ENCODE measurements at places on chromosomes 1 and 21.

GRCh38 chr1:68808351-68808750 lies 311.5 kb upstream of the DEPDC1 start:
- no peak for DNase-seq

DNA sequence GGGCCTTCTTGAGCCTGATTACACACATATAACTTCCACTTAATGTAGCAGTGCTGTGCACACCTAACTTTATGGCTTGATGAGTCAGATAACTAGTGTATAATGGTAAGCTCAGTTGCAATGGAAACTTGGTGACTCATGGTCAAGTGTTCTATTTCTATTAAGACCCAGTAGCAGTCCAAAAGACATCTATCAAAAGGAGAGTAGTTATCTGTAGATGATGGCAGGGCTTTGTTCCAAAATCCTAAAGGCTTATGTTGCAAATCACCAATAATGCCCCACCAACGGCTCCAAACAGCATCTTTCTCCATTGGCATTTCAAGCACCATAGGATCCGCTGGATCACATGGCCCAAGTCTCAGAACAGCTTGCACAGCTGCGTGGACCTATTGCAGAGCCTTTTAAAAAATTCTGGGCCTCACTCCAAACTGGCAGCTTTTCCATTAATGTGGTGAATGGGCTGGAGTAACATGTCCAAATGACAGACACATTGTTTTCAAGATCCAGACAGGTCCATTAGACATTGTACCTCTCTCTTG lies 566.8 kb upstream of the USP24 start:
- DNase-seq = peak; percentile 94

GRCh38 chr21:41121785-41122415 lies 46.1 kb upstream of the BACE2 start:
- DNase-seq = peak; percentile 63

GRCh38 chr1:160330119-160330518 lies 12.9 kb downstream of the COPA start:
- DNase-seq = no peak

DNA sequence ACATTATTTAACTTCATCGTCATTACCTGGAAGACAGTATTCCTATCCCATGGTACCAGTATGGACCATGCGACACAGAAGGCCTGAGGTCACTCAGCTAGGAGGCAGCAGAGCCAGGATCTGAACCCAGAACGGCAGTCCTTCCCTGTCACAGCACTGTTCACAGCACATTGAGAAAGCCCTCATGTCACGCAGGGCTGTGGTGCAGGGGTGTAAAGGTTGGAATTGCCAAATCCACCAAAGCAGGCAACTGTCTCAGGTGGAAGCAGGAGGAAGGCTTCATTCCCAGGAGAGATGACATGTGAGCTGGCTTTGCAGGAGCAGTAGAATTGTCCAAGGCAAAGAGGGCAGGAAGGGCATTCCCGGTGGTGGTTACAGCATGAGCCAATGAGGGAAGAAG lies 9.9 kb upstream of the TTC22 start:
- DNase-seq = no peak

DNA sequence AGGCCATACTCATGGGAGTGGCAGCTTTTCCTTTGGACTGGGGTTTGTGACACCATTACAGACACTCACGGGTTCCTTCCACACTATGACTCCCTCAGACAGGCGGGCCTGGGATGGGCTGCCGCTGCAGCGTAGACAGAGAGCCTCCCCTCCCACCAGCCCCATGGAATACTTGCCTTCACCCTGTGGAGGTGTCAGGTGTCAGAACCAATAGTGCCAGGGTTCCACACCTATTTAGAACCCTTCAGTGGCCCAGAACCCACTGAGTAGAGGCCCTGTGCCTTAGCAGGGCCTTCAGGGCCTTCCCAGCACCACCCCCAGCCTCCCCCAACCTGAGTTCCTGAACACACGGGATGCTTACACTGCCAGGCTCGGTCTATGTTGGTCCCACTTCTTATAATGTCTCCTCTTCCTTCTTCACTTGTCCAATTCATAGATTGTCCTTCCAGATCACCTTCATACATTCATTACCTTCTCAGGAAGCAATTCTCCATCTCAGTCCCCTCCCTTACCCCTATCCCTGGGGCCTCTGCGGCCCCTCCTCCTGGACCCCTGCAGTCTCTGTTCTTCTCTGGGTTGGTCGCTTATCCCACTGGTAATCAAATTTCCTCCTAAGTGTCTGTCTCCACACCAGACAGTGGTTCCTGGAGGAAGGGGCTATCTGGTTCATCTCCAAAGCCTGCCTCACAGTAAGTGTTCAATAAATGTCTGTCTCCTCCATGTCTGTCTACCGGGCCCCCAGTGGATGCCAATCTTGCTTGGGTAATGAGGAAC lies 1.4 kb upstream of the RHBG start:
- DNase-seq = no peak

DNA sequence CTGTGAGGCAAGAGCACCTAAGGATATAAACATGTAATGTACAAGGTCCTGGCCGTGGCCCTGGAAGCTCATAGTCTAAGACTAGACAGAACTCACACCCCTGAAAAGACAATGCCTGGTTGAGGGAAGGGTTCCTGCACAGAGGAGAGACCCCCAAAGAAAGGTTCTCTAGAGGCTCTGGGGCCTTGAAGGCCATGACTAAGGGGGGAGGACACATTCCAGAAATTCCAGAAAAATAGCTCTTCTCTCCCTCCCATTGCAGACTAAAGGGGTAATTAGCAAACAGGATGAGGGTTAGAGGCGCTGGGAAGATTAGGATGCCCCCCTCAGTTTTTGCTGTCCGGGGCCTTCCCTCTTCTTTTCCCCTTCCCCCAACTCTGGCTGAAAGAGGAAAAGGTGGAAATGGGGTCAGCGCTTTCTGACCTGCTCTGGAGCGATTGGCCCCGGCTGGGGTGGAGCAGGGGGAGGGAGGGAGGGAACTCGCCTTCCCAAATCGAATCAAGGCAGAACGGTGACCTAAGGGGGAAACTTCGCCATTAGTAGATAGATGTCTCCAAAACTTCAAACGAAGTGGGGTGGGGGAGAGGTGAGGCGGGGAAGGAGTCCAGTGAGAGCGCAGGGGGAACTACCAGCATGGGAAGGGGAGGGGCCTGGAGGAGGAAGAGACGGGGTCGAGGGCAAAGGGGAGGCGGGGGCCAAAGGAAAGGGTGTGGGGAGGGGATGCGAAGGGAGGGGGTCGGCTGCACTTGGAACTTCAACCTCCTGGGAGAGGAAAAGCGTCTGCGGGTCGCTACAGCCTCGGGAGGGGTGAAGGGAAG lies 11.8 kb downstream of the PAX7 start:
- DNase-seq = no peak

DNA sequence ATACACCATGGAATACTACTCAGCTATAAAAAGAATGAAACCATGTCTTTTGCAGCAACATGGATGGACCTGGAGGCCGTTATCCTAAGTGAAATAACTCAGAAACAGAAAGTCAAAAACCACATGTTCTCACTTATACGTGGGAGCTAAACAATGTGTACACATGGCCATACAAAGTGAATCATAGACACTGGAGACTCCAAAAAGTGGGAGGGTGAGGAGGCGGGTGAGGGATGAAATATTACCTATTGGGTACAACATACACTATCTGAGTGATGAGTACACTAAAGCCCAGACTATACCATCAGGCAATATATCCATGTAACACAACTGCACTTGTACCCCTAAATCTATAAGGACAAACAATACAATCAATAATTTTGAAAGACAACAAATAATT lies 39.5 kb upstream of the FAM20B start:
- peak; percentile 11 for DNase-seq

GRCh38 chr1:208234721-208235120 lies 9.5 kb downstream of the PLXNA2 start:
- DNase-seq = no peak

GRCh38 chr1:22387919-22388580 lies 63.6 kb upstream of the ZBTB40 start:
- DNase-seq = no peak

- no peak for DNase-seq
Measured at GRCh38 chr1:227937031-227937837, 10.5 kb downstream of the WNT9A start.

GRCh38 chr1:164725401-164725800 lies 166.4 kb downstream of the PBX1 start:
- peak; percentile 56 for DNase-seq

DNA sequence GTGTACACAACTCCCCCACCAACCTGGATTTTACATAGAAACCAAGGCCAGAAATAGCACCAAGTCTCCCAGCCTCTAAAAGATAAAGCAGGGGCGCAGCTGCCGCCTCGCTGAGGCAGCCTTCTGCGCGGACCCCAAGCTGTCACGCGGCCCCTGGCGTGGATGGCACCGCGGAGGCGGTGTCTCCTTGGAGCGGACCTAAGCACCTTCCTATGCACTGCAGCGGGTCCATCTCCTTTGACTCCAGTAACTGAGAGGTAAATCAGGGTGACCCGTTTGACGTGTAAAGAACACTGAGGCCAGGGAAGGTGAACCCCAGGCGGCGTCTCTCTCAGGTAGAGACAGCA lies 17.0 kb downstream of the ZNF697 start:
- no peak for DNase-seq

DNA sequence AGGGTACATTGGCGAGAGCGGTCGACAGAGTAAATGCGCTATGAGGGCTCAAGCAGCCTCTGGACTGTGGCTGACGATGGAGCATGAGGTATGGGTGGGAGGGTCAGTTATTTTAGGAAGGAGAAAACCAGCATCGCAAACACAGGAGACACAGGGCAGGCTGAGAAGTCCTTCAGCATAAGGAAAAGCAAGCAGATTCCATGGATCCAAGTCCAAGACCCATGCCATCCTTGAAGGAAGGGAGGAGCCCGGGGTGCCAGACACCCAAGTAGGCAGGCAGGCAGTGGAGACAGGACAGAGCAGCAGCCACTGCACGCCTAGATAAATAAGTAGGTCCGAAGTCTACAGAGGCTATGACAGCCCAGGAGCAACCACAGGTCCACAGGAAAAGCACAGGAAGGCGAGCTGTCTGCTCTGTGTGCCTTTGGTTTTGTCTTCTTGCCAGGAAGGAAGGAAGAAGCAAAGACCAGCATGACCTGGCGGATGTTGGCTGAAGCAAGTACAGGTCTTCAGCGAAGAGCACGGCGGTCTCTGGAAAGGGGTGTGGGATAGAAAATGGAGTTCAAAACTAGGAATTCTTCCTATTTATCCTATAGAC lies 76.4 kb upstream of the SLC45A1 start:
- no peak for DNase-seq

DNA sequence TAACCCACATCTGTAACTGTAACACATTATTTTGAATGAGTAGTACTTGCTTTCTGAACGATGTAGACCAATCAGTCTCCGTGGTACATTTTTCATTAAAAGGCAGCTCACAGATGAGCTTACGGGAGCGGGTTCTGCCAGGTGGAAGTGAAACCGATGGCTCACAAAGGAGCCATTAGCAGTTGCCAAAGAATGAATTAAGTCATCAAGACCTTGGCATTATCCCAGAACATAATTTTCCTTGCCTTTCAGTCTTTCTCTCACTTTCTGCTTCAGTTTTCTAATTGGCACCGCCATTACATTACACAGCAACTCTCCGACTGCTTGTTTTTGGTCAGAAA lies 33.5 kb upstream of the UTS2 start:
- peak; percentile 14 for DNase-seq

- no peak for DNase-seq
Measured at GRCh38 chr1:2894381-2895041, 93.0 kb upstream of the TTC34 start.

DNA sequence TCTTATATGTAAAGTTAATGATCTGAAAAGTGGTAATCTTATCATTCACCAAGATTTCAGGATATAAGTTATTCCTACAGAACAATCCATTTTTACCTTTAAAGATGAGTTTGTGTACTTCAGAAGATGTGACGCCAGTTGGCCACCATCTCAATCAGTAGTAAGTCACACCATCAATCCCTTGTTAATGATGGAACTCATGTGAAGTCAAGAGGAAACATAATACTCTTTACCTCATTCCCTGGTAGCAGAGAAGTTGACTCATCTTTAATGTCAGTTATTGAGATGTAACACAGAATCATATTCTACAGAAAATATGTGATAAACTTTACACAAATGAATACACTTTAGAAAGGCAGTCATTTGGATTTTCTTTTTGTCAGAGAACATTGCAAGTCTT lies 38.2 kb downstream of the MRPL39 start:
- peak; percentile 56 for DNase-seq

DNA sequence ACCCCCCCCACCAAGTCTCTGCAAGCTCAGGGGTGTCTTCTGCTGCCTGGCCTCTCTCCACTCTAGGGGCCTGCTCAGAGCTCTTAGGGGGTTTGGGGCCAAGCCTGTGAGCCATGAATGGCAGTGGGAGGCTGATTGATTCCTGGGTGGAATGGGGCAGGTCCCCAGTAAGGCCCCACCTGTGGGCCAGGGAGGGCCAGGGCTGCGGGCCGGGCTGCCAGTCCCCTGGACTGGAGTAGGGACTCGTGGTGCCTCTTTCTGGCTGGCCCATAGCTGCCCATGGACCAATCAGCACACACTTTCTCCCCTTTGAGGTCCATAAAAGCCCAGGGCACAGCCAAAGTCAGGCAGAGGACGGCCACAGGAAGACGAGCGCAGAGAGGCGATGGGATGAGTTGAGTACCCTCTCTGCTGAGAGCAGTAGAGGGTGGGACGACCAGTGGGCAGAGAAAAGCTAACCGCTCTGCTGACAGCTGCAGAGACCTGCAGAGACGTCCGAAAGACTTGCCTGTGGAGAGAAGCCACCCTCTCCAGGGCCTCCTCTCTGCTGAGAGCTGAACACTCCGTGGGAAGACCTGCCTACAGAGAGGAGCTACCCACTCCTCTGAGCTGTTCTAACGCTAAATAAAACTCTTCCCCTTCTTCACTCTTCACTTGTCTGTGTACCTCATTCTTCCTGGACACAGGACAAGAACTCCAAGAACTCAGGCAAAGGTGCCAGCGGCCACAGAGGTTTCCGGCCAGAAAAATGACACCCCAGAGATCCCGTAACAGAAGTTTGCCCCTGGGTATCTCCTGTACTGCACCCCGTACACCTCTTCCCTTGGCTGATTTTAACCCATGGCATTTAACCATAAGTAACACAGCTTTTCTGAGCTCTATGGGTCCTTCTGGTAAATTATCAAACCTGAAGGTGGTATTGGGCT lies 38.2 kb upstream of the TARDBP start:
- DNase-seq = no peak

GRCh38 chr21:46622226-46622625 lies 13.2 kb upstream of the PRMT2 start:
- no peak for DNase-seq

GRCh38 chr1:242629396-242629795 lies 104.9 kb upstream of the PLD5 start:
- DNase-seq = no peak

DNA sequence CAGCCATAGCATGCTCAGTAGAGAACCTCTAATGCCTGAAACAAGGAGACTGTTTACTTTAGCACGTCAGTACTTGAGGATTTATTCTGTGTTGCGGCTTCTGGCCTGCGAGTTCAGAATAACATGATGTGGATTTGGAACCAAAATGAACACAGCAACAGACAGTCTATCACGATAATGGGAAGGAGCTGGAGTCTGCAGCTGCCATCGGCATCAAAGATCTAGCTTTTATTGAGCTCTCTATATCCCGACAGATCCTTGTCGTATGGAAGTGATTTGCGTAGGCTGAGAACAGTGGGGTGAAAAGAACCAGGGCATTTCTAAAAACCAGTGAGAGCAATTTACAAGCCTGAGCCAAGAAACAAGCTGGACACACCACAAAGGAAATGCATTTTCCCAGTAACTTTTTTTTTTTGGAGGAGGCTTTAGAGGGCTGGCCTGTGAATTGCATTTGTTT lies 294.2 kb downstream of the KIF26B start:
- DNase-seq = peak; percentile 64

- no peak for DNase-seq
Measured at GRCh38 chr1:24186993-24187790, at the start of gene IFNLR1. TSS of gene IFNLR1 (minus strand) at chr1:24187289. CDS start at chr1:24187248, 41 bp downstream.

Measured in IMR-90 (cell line).